T-cell (primary cell): ENCODE measurements at places on chromosomes 1 and 21.

- DNase-seq = no peak
Observed at GRCh38 chr1:199081739-199082138, 442.9 kb downstream of the PTPRC start.

- no peak for DNase-seq
Observed at GRCh38 chr21:44783020-44783696, 18.5 kb downstream of the UBE2G2 start.

GRCh38 chr1:86303041-86303690 lies 93.0 kb downstream of the ODF2L start:
- DNase-seq = no peak

DNA sequence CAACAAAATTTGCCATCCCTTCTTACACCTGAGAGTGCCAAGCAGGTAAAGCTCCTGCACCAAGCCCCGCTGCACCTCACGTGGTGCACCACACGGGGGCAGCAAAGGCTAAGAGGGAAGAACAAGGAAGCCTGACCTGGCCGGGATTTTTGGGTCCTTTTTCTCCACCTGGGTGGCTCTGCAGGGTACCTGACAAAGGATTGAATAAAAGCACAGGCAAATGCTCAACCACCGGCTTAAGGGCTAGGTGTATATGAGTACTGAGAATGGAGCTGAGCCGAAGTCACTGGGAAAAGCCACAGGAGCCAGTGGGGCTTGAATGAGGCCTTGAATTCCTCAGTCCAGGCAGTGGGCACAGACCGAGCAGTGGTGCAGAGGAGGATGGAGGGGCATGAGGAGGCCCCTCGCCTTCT lies 36.4 kb downstream of the ZNF697 start:
- peak; percentile 20 for DNase-seq

DNA sequence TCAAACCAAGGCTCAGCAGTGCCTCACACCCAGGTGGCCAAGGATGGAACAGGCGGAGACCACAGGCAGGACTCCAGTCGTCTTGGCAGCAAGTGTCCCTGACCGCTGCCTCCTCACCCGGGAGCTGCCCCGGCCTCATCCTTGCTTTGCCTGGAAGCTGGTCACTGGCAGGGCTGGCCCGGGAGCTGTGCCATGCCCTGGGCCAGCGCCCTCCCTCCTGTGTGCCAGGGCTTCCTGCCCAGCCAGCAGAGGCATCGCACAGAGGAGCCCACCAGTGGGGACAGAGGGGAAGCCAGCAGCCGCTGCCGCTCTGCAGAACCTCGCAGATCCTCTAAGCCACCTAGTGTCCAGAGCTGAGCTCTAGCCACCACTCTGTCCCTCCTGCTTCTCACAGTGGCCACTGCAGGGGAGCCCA lies 7.8 kb downstream of the CASZ1 start:
- no peak for DNase-seq

DNA sequence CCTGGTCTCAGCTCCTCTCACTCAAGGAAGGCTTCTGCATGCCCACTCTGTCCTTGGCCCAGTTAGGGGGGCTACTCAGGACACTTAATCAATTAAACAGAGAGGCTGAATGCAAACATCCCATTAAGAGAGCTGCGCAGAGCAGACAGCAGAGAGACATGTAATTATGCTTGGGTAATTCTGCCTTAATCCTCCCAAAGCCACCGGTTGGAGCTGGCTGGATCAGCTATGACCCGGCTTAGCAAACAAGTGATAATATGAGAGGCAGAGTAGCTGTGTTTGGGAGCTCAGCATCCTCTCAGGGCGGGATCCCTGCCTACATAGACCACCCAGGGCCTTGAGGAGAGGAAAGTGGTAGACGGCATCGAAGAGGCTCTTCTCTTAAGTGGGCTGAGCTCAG lies 183.2 kb downstream of the GRIK3 start:
- no peak for DNase-seq

- DNase-seq = peak; percentile 68
Observed at GRCh38 chr1:31762726-31763670, 1.1 kb downstream of the ADGRB2 start.

GRCh38 chr21:45405271-45405818 lies 380 bp downstream of the COL18A1 start:
- no peak for DNase-seq

DNA sequence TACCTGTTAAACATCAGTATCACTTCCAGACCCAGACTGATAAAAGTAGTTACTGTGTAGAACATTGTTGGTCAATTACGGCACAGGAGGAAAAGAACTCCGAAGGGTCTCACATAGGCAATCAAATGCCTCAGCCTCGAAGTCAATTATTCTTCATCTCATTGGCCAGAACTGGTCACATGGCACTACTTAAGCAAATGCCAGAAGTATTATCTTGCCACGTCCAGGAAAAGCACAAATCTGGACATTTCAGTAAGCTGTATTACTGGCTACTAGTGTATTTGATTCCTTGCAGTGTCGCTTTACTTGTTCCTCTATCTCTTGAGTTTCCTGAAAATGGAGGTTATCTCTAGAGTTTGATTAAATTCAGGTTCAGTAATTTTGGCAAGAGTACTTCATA lies 24.4 kb downstream of the DIO1 start:
- no peak for DNase-seq

GRCh38 chr21:24903994-24904635 lies 703.2 kb downstream of the MRPL39 start:
- DNase-seq = no peak

GRCh38 chr1:114499478-114499877 lies 11.5 kb downstream of the TRIM33 start:
- no peak for DNase-seq

GRCh38 chr1:160082487-160082886 lies 1.1 kb downstream of the KCNJ9 start:
- DNase-seq = no peak

GRCh38 chr1:78603206-78603605 lies 17.0 kb upstream of the IFI44L start:
- no peak for DNase-seq

GRCh38 chr1:68011657-68012375 lies 38.6 kb downstream of the DIRAS3 start:
- DNase-seq = no peak

DNA sequence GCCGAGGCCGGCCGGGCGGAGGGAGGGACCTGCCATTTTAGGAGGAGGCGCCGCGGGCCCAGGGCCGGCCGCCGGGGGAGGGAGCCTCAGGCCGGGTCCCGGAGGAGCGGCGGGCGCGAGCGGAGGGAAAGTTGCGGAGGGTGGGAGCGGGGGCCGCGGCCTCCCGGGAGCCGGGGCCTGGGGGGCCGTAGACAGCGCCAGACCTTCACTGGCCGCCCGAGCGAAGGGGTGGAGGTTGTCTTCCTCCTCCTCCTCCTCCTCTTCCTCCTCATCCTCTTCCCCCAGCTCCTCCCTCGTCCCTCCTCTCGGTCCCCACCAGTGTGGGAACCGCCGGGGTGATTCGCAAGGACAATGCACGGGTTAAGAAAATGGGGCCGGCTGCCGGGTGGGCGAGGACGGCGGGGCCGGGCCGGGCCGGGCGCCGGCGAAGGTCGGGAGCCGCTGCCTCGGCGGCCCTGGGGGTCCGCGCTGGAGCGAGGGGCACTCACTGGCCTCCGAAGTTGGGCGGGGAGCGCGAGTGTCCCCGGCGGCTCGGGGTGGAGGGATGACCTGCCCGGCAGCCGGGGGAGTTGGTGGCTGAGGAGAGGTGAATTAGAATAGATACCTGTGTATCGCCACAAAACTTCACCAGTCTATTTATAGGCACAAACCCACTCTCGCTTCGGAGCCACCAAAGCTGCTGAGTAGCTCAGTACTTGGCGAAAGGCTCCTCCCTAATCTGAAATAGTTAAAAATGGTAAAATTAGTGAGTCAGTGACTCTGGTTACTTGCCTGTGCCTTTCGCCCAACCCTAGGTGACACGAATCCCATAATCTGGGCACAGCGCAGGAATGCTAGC lies 1.3 kb downstream of the DYRK1A start:
- DNase-seq = peak; percentile 23

DNA sequence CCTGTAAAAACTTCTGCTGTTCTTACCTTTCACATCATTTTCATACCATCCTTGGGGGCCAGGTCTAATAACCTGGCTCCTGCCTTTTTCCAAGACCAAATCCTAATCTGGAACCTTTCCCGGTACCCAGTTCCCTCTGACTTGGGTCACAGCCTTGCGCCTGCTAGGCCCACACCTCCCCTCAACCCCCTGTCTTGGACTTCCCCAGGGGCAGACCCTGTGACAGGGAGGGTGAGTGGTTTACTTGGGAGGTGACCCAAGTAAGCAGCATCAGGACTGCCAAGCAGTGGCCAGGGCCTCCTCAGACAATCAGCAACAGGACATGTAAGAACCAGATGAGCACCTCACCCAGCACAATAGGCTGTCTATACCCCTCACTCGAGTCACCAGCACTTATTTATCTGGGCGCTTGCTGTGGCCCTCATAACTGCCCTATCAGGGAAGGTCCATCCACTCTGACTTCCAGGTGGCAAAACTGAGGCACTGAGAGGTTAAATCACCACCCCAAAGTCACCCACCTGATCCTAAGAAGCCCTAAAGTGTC lies 124.7 kb downstream of the MATN1 start:
- DNase-seq = no peak

DNA sequence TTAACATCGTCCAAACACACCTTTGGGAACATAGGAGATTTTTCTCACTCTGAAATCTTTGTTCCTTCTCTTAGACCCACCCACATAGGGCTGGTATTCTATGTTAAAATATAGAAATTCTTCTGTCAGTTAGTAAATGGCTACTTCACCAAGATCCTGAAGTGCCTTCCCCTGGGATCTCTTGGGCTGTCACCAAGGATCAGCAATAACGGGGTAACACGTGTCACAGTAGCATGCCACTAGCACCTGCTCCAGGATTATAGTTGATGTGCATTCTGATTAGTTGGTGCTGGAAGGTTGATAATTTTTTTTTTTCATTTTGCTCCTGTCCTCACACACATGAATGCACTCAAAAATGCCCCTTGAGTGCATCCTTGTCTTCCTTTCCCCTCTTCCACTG lies 298.7 kb downstream of the NTNG1 start:
- DNase-seq = no peak

GRCh38 chr1:245645894-245646293 lies 491.1 kb downstream of the KIF26B start:
- no peak for DNase-seq

- no peak for DNase-seq
Observed at GRCh38 chr1:53525595-53525994, 66.4 kb downstream of the DMRTB1 start.

DNA sequence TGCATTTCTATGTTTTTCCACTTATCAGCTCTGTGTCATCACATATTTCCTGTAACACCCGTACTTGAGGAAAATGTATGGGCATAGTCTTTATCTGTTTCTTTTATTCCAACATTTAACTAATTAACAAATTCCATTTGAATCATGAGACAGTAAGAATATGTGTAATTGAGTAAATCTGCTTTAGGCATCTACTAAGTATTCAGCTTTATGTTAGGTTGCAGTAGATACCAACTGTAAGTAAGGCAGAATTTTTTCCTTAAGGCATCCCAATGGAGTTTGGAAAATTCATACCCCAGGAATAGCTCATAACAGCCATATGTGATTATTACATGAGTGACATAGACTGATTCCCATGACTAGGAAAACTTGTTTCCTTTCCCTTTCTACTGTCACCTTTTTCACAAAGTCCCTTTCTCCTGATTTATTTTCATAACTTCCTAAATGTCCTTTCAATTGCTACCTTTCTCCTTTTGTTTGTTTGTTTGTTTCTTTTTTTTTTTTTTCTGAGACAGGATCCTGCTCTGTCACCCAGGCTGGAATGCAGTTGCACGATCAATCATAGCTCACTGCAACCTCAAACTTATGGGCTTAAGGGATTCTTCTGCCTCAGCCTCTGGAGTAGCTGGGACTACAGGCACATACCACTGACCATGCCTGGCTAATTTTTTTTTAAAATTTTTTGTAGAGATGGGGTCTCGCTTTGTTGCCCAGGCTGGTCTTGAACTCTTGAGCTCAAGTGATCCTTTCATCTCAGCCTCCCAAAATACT lies 59.8 kb upstream of the CACYBP start:
- DNase-seq = no peak

DNA sequence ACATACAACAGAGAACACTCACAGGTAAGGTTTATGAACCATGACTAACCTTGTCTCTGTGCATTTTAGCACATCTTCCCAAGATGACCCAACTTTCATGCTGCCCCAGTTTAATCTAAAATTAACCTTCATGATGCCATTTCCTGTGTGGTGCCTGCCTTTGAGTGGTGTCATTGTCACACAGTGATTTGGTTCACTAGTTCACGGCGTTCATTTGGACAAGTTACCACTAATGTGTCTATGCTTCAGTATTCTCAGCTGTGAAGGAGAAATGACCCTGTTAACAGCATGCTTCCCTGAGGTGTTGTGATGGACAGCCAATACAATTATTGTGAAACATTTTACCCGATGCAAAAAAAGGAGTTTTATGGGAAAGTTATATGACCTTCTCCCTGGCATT lies 693.1 kb downstream of the RWDD3 start:
- DNase-seq = no peak

- DNase-seq = no peak
Observed at GRCh38 chr1:37131281-37131680, 97.0 kb upstream of the GRIK3 start.

DNA sequence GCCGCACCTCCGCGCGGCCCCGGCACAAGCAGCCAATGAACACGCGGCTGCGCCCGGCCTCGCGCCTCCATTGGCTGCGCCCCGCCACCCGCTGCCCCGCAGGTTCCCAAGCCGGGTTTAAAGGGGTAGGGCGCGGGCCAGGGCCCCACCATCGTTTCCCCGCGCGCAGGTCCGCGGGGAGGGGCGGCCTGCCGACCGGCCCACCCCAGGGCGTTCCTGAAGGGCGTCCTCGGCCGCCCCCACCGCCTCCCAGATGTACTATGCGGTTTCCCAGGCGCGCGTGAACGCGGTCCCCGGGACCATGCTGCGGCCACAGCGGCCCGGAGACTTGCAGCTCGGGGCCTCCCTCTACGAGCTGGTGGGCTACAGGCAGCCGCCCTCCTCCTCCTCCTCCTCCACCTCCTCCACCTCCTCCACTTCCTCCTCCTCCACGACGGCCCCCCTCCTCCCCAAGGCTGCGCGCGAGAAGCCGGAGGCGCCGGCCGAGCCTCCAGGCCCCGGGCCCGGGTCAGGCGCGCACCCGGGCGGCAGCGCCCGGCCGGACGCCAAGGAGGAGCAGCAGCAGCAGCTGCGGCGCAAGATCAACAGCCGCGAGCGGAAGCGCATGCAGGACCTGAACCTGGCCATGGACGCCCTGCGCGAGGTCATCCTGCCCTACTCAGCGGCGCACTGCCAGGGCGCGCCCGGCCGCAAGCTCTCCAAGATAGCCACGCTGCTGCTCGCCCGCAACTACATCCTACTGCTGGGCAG lies at the start of gene OLIG1:
Gene OLIG1 (plus strand): TSS at position 148 of the 750 bp plus-strand sequence. CDS start 106 bp downstream, at position 254.
- DNase-seq = peak; percentile 16
